ENCODE measurements at places on chromosomes 7 and 10.

DNA sequence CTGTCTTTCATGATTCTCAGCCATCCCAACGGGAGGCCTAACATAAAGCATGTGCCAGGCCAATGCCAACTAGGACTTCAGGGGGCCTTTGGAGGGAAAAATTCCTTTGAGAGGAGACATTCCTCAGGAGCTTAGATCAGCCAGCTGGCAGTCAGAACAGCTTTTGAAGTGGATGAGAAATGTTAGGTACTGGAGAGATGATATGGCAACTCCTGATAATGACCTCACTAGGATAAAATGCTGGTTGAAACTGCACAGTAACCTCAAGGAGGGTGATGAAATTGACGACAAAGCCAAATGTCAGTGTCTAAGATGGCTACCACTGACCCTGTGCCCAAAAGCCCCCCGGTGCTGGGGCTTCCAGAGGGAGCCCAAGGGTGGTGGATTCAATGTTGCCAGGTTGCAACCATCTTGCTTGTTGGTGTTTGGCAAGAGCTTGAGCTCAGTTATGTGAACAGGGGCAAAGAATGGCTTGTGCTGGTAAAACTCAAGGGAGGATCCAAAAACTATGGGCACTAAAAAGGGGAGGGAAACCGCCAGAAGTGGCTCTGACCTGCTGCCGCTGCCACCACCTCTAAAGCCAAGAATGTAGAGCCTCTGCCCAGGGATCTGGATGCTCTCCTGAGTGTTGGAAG, 121.2 kb downstream of the UBE2H start:
- DNase-seq, result no peak

GRCh38 chr10:118032564-118032963, 14.2 kb downstream of the RAB11FIP2 start:
- no peak for DNase-seq

GRCh38 chr7:66255534-66256100, 50.5 kb downstream of the TPST1 start:
- no peak for DNase-seq

- no peak for DNase-seq
These were observed 28.5 kb downstream of the CUX1 start for GRCh38 chr7:101845974-101846373.

DNA sequence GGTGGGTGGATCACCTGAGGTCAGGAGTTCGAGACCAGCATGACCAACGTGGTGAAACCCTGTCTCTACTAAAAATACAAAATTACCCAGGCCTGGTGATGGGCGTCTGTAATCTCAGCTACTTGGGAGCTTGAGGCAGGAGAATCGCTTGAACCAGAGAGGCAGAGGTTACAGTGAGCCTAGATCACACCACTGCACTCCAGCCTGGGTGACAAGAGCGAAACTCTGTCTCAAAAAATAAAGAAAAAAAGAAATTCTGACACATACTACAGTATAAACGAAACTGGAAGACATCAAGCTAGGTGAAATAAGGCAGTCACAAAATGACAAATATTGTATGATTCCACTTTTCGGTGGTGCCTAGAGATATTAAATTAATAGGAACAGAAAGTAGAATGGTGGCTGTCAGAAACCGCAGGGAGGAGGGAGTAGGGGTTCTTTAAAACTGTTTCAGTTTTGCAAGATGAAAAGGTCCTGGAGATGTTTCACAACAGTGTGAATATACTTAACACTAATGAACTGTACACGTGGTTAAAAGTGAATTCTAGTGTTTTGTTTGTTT, 23.2 kb downstream of the PILRA start:
- peak; percentile 40 for DNase-seq

DNA sequence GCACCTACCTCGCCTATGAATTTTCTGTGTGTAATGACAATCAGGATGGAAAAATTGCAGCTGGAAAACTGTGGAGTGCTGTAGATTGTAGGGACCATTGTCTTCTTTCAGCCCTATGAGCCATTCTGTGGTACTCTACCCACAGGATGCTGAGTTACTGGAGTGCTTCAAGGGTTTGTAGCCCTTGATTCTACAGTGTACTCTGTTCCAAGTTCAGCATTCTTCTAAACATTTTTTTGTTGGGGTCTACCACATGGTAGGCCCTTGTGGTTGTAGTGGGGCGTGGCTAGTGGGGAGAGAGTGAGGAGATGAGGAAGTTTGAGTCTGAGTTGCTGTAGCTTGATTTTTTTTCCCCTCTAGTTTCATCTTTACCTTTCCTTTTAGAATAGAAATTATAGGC, 33.5 kb downstream of the REEP3 start:
- peak; percentile 20 for DNase-seq

GRCh38 chr10:132107186-132107948, 41.6 kb downstream of the JAKMIP3 start:
- no peak for DNase-seq

DNA sequence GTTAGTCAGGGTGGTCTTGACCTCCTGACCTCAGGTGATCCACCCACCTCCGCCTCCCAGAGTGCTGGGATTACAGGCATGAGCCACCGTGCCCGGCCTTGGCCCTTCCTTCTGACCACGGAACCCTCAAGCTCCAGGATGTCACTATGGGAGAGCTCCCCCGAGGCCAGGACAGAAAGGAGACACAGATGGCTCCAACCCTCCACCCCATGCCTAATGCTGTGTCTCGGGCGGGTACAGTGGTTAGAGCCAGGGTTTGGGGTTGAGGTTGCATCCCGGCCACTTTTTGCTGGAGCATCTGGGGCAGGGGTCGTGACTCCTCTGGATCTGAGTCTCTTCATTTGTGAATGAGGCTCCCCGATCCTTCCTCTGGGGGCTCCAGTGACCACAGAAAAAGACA, 8.1 kb downstream of the MYL10 start:
- DNase-seq, result no peak

DNA sequence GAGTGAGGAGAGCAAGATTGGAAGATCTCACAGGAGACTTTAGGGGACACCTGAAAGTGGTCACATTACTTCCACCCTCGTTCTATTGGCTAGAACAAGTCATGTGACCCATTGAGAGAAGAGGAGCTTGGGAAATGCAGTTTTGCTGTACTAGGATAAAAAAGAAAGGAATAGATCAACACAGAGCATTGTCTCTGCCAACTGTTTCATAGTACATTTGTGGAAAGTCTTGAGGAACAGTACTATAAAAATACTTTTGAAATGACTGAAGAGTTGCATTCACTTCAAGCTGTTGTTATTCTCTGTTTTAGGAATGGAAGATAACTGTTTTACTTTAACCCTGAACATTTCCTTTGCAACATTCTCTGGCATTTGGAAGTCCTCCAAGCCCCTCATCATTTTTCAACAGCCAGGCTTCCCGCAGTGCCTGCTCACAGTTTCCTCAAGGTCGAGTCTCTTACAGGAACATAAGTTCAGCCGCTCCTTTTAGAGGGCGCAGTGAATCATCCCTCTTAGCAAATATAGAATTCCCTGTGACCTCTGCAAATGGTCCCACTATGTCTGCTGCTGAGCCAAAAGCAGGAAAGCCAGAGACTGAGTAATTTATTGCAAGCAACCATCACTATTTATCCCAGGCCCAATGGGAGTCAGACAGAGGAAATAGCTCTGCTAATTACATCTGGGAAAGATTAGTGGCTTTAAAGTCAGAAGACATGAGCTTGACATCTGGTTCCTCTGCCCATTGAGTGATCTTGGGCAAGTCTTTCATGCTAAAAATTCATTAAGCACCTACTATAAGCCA, 40.7 kb downstream of the MRPL32 start:
- DNase-seq, result no peak

DNA sequence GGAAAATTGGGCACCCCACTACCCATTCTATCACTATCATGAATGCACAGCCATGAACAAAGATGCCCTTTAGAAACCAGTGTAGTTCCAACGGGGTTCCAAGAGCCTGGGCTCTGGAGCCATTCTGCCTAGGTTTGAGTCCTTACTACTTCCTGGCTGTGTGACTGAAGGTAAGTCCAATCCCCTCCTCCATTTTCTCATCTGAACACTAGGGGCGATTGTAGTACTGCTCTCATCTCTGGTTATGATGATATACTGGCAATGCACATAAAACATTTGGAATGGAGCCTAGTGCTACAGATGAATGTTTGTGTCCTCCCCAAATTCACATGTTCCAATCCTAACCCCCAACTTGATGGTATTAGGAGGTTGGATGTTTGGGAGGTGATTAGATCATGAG, 28.1 kb upstream of the CDH23 start:
- no peak for DNase-seq

DNA sequence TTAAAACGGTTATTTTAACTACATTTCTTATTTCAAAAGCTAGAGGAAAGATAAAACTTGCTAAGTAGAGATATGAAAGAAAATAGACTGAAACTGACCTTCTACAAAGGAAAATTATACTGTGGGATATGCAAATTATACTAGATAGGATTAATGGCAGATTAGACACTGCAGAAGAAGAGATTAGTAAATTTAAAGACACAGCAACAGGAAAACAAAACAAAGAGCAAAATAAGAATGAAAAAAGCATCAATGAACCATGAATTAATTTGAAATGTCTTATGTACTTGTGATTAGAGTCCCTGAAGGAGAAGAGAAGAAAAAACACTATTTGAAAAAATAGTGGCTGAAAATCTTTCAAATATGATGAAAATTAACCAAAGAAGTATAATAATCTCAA, 52.3 kb downstream of the RNF32 start:
- DNase-seq, result no peak

DNA sequence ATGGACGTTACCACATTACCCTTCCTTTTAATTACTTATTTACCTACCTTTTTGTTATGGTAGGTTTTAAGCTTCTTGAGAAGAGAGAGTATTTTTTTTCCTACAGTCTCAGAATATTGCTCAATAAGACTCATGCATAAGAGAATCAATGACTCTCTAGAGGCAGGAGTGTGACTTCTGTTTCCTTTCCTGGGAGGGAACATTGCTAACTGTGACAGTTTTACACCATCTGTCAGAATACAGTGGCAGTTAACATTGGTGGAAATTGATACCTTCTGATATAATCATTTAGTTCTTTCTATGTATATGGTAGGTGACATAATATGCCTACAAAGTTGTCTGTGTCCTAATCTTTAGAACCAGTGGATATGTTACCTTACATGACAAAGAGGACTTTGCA, 348.7 kb upstream of the POT1 start:
- DNase-seq, result no peak

DNA sequence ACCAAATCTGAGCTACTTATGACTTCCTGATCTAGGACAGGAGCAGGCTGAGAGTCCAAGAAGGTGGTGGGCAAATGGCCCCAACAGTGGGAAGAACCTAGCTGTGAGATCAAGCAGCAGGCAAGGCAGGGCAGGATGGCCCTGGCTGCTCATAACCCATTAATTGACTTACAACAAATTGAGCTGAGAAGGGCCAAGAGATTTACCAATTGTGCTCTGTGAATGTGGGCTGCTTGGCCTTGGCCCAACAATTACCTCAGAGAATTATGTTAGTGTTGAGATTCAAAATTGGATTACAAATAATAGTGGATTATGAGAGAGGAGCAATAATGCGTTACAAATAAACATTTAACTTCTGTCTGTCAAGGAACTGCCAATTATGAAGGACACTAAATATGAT, 956.5 kb downstream of the KCNMA1 start:
- DNase-seq, result no peak

DNA sequence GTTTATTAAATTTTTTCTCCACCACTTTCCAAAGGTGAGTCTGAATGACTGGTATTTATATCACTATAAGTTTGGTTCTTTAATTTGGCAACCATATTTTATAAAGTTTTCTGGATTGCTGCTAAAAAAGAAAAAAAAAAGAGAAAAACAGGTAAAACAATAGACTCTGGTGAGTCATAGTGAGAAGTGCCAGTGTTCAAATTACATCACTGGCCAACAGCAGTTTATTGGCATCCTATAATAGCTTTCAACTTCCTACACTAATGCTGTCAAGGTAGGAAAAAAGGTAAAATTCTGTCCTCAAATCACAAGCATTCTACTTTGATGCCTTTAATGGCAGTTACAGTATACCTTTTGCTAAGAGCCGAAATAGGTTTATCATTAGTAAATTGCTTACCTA, 808.8 kb downstream of the GRM8 start:
- no peak for DNase-seq

- DNase-seq, result no peak
These were observed 18.8 kb upstream of the TBC1D12 start for GRCh38 chr10:94383530-94383929.

- no peak for DNase-seq
These were observed 16.6 kb downstream of the TAS2R40 start for GRCh38 chr7:143238289-143238980.

DNA sequence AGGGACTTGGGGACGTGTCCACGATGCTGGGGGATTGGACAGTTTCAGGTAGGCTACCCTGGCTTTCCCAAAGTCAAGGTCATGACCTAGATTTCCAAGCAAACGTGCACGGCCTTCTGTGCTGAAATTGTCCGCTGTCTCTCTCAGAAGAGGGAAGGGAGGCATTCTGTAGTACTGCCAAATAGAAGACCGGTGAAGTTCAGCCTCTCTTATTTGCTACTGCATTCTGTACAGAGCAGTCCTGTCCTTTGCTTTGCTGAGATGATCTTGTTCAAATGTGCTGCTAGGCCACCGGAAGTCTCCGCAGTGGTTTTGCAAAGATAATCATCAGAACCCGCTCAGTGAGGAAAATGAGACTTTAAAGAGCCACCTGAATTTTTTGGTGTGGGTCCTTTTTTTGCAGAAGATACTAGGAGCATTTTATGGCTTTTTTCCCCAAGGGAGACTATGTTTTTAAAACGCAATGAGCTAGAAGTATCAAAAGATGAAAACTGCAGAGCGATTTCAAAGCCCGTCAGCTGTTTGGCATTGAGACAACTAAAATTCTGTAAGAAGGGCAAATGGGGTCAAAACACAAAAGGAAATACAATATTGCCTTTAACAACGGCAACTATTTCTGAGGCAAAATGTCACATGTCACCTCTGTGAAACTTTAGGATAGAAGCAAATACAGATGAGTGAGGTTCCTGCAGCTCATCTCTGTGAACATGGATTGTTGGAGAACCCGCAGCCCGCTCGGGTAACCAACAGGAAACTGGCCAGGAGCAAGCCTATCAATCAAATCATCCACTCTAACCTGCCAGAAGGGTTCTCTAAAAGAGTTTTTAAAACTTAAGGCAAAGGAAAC, 1.3 kb upstream of the NMT2 start:
- DNase-seq, result peak; percentile 10

- DNase-seq, result no peak
These were observed 113.3 kb downstream of the FANK1 start for GRCh38 chr10:126009650-126010049.

DNA sequence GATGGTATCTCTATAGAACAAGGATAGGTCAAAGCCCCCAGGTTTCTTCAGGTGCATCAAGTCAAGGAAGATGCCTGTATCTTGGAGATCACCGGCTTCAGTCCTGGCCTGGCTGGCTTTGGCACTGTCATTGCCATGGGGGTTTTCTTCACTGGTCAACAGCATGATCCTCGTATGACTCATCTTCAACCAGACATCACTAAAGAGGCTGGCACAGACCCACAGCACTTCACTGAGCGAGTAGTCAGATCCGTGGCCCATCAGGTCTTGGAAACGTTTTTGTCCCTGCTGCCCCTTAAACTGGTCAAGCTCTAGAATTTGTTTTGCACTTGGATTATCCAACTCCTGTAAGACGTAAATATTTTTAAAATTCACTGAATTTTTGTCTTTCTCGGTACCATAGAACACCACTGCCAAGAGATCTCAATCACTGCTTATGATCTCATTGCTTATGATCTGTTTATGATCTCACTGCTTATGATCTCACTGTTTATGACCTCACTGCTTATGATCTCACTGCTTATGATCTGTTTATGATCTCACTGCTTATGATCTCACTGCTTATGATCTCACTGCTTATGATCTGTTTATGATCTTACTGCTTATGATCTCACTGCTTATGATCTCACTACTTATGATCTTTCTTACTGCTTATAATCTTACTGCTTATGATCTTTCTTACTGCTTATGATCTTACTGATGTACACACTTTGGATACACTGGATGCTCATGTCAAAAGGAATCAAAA, 135.2 kb downstream of the CYP26A1 start:
- no peak for DNase-seq
